Kidney tubule cell (primary cell): ENCODE measurements at places on chromosomes 3 and 15.

GRCh38 chr3:78977073-78977472 lies 790.7 kb downstream of the ROBO1 start:
- DNase-seq, result no peak

GRCh38 chr3:13317596-13318320 lies 102.4 kb downstream of the NUP210 start:
- no peak for DNase-seq

DNA sequence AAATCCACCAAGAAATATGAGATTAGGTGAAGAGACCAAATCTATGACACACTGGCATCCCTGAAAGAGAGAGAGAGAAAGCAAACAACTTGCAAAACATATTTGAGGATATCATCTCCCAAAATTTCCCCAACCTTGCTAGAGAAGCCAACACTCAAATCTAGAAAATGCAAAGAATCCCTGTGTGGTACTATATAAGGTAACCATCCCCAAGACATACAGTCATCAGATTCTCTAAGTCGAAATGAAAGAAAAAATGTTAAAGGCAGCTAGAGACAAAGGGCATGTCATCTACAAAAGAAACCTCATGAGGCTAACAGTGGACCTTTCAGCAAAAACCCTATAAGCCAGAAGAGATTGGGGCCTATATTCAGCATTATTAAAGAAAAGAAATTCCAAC lies 622.1 kb upstream of the LMCD1 start:
- no peak for DNase-seq

GRCh38 chr15:33773969-33774368 lies 194.3 kb upstream of the CHRM5 start:
- no peak for DNase-seq

DNA sequence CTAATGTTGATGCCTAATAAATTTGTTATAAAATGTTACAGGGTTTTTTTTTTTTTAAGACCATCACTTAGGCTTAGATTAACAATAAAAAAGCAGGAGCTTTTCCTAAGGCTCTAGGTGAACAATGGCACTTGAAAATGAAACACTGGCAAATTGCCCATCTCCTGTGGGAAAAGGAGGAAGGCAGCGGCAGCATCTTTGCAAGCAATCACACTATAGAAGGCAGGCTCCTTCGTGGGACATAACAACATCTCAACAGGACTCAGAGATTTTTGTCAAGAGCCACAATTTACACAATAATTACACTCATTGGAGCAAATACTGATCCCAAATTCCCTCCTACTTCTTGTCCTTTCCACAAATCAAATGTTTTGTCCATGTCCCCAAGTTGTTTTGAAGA lies 646.7 kb downstream of the ROBO2 start:
- DNase-seq, result no peak

DNA sequence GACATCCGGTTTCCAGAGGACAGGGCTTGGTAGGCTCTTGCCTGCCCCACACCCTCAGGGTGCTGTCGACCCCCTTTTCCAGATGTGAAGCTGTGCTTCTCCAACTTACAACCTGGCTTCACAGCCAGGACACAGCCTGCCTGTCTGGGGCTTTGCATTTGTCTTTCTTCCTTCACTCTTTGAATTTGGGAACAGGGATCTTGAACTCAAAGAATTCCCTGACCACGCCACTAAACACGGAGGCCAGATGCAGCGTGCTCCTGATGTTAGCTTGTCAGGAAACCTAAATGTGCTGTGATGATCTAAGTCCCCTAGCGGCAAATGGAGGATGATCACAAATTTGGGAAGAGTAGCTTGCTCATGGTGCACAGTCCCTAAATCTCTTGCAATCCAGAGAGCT lies 244.8 kb upstream of the RGMA start:
- DNase-seq, result no peak

- no peak for DNase-seq
Observed at GRCh38 chr3:37940242-37940908, 50.2 kb upstream of the VILL start.

DNA sequence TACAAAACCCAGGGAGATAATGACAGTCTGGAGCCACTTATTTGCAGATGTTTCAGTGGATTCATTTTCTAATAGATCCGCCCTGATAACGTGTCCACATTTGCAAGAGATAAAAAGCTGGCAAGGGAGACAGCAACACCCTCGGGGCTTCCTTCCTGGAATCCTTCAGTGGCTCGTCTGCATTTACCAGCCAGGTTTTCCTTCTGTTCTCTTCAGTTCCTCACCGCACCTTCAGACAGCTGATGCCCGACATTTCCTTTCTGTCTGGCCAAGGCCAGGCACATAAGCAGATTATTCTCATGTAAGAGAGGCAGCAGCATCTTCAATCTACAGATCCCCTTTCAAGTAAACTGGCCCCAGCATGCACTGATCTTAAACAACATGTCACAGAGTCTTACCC lies 56.2 kb upstream of the SPATA12 start:
- no peak for DNase-seq

DNA sequence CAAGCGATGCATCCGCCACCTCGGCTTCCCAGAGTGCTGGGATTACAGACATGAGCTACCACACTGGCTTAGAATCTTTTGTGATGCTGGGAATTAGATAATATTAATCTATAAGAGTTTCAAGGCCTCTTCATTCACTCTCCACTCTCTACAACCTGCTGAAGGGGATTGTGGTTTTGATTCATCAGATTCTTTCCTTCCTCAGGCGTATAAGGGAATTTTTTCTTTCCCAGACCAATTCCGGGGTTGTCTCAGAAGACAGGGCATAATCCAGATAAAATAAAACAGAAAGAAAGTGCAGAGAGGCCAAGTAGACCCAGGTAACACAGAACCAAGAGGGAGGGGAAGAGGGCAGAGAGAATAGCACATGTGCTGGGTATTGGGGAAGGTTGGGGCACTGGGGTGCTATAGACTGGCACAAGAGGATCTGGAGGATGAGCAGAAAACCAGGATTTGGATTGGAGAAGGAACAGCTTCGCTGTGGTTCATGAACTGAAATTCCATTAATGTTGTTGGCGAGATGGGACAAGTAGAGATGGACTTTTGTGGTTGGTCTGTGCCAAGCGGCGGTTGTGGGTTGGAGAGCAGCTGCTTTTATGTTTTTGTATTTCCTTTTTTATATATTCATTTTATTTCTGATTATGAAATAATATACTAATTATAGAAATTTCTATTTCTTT lies 12.8 kb downstream of the ARL6IP5 start:
- no peak for DNase-seq

- DNase-seq, result peak; percentile 92
Observed at GRCh38 chr3:111764645-111765091, 94.4 kb upstream of the PHLDB2 start.

GRCh38 chr3:61445924-61446323 lies 115.4 kb upstream of the PTPRG start:
- no peak for DNase-seq

GRCh38 chr15:52113235-52113634 lies 660 bp upstream of the BCL2L10 start:
- no peak for DNase-seq

DNA sequence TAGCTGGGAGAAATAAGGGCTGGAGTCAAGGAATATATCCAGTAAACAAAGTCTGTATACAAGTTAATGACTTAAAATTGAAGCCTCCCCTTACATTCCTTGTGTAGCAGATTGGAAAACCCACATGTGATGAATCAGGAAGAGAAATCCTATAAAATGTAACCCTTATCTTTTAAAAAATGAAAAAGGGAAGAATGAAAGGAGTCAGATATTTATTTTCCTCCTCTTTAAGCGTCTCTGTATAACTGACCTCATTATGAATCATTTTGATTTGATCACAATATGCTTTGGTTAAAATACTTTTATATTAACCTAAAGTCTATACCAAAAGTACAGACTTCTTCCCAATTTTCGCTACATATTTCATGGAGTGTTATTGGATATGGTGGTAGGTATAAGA lies 316.3 kb upstream of the STAC start:
- DNase-seq, result peak; percentile 34

DNA sequence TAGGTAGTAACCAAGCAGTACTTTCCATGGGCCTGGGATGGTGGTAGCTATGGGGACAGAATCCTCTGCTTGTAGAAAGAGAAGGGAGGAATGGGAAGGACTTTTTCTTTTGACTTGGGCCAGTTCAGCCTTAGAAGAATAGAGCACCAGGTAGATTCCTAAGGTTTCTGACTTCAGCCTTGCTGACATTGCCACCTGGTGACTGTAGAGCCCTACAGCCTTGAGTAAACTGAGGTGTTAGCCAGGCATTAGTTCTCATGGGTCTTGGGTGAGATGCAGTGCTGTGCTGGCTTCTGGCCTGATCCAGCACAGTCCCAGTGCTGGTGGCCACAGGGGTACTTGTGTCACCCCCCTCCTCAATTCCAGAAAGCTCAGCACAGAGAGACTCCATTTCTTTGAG lies 171.1 kb downstream of the ZBBX start:
- DNase-seq, result no peak

GRCh38 chr15:101560722-101561583 lies 71.4 kb upstream of the PCSK6 start:
- DNase-seq, result no peak

DNA sequence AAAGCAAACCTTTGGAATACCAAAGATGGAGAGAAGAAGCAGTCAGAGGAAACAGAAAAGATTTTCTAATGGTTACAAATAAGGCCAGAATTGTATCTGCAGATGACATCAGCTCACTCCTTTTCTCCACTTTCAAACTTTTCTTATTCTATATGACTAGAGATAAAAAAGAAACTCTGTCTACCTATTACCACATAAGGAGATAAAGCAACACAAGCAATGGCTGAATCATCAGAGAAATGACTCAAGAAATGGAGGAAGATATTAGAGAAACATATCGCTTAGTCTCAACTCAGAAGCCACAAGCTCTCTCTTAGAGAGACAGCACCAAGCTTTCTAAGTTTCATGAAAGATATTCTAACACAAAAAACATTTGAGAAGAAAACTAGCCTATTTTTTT lies 784.0 kb downstream of the ZPLD1 start:
- DNase-seq, result peak; percentile 27

DNA sequence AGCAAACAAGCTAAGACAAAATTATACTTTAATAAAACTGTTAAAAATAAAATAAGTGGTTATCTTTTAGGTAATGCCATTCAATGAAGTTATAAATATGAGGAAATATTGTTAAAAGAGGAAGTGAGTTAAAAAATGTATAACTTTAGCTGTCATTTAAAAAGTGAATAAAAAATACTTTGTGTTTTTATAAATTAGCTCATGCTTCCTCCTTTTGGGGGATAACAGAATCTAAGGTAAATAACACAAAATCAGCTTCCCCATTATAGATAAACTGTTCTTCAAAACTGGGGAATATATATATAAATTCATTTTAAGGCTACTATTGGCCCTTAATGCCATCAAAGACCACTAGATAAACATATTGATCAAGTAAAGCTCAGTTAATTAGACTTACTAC lies 113.7 kb upstream of the AADACL2 start:
- no peak for DNase-seq

DNA sequence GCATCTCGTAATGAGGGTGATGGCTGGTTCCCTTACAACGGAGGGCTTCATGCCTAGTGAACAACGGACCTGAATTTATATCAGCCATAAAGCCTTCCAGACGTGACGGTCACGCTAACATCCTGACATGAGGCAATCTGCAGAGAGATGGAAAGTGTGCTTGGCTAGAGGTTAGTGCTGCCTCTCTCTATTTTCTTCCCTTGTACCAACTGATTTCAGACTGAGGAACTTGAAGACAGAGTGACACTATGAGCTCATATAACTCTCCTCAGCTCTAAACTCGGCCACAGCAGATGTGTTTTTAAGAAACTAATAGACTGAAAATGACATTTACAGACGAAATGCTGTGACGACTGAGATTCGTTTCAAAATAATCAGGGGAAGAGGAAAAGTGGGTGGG lies 122.4 kb downstream of the XXYLT1 start:
- DNase-seq, result no peak

DNA sequence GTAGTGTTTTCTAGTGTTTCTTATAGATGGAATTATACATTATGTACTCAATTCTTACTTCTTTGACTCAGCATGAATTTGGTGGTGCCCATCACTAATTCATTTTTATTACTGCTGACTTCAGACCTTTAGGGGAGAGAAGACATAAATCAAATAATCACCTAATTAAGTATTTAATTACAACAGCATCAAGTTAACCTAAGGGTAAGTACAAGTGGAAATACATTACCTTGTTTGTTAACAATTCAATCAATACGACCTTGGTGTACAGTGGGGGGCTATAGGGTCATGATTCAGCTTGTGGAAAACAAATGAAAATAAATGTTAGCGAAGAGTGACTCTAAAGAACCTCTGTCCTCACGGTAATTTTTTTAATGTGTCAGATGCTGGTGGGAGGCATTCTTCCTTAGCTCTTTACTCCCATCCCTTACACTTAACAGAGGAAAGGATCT lies 538 bp upstream of the CAPN7 start:
- no peak for DNase-seq

GRCh38 chr3:171685116-171685895 lies 125.0 kb downstream of the PLD1 start:
- DNase-seq, result peak; percentile 59

GRCh38 chr3:21621181-21621651 lies 129.8 kb downstream of the ZNF385D start:
- peak; percentile 73 for DNase-seq

GRCh38 chr15:60077581-60078359 lies 73.7 kb downstream of the FOXB1 start:
- no peak for DNase-seq

DNA sequence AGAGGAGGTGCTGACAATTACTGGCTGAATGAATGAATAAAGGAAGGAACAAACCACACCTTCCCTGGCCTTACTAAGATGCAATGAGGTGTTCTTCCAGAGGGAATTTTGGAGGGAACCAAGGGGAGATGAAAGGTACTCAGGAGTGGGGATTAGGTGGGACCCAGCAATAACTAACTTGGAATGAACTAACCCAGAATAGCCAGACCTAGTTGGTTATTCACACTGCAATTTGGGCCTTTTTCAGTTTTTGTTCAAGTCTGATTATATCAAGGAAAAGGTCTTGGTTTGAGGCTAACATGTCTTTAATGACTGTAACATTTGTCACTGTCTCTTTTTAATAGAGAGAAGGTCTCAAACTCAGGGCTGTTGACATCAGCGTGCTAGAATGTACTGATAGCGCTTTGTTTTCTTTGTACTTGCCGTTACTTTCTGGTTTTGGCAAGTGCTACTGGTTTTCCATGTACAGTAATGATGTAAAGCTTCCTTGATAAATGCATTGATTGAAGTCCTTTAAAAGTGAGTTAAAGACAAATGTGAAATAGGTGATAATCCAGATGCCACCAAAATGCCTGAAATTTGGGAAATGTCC lies 3.2 kb upstream of the PLXND1 start:
- no peak for DNase-seq

- DNase-seq, result peak; percentile 54
Observed at GRCh38 chr3:119597548-119598288, at the start of gene PLA1A. PLA1A (plus strand) TSS chr3:119597885; CDS start chr3:119597914, 29 bp downstream.

DNA sequence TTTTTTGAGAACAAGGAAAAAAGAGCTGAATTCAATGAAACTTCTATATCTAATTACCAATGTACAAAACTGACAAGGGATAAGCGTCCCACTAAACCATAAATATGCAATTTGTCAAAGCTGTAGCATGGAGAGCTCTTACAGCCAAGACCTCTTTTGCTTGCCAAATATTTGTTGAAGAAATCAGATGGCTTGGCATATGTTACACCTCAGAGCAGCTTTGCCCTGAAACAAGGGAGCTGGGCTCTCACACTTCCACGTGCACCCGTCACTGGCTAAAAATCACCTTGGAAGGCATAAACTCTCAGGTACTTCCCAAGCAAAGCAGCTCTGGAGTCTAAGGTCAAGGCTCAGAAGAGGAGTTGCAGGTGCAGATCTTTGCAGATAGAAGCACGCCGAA lies 324.7 kb upstream of the SLCO3A1 start:
- DNase-seq, result no peak

- no peak for DNase-seq
Observed at GRCh38 chr3:179452176-179452564, 900 bp upstream of the GNB4 start.
